ENCODE measurements at places on chromosomes 1 and 21.

DNA sequence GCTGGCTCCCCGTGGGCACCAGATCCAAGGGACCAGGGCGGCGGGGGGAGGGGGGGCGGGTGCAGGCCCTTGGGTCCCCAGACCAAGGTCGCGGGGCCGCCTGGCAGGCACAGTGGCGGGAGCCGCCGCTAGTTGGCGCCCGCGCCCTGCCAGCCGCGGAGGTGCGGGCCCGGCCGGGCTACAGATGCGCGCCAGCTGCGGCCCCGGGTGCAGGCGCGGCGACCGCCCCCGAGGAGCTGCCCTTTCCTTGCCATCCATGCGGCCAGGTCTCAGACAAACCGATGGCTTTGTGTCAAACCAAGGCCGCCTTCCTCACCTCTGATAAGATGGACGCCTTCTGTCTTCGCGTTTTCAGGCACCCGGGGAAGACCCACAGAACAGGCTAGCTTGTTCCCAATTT, 2.2 kb upstream of the RUNX3 start:
- DNase-seq: no peak

DNA sequence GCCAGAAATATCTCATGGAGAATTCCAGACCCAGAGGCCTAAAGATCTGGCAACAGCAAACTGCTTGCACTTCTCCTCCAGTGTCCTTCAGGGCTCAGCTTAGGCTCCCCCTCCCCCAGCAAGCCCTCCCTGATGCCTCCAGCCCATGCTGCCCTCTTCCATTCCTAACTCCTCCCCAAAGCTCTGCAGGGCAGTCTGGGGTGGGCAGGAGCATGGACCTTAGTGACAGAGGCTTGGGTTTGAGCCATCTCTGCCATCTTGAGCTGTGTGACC, 436.8 kb downstream of the PTPRU start:
- no peak for DNase-seq

DNA sequence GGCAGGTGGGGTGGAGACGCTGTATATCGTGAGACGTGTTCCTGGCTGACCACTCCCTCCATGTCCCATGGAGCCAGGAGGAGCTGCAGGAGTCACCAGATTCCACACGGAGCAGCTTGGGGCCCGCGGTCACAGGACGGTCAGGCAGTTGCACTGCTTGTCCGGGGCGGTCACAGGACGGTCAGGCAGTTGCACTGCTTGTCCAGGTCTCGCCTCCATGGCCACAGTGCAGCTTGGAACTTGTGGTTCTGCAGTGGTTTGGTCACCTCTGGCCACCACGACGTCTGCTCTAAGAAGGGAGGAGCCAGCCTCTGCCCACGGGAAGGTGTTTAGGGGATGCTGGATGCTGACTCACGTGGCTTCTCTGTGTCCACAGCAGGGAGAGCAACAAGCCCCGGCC, 33.0 kb downstream of the SLX9 start:
- DNase-seq: no peak

GRCh38 chr1:98490099-98490498, 171.4 kb upstream of the SNX7 start:
- no peak for DNase-seq

GRCh38 chr1:32967888-32968568, 3.4 kb upstream of the RNF19B start:
- no peak for DNase-seq

GRCh38 chr1:116951200-116951935, 41.7 kb downstream of the PTGFRN start:
- no peak for DNase-seq

DNA sequence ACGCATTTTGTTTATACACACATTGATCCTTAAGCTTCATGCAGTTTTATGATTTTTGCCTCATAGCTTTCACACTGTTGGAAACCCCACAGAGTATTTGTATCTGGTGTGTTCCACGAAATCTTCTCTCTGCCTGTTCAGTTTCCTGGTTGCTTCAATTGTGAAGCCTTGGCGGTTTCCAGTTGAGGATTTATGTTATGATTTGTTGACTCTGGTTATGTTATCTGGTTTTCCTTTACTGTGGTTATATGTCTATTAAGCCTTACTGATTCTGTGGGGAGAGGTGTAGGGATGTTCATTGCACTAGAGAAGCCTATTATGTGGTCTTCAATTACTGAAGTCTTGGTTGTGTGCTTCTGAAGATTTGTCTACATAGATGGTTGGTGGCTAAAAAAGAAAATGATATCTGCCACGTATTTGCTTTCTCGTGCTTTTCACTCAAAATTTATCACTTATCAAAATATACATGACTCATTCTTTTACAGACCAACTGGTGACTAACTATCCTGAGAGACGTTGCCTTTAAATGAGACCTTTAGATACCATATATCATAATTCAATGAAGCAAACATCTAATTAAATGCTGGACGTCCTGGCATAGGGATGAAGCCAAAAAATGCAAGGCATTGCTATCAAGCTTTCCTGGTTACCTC, 488.0 kb upstream of the B3GALT2 start:
- no peak for DNase-seq

- no peak for DNase-seq
Observed at GRCh38 chr1:192539297-192540092, 36.1 kb upstream of the RGS1 start.

- no peak for DNase-seq
Observed at GRCh38 chr1:20051218-20051829, 18.7 kb upstream of the PLA2G5 start.

GRCh38 chr1:59107516-59107915, 189.4 kb upstream of the FGGY start:
- DNase-seq: no peak

- DNase-seq: no peak
Observed at GRCh38 chr1:155320661-155321617, at the start of gene RUSC1. Gene RUSC1 (plus strand): TSS chr1:155320894. CDS start chr1:155321774, 880 bp downstream.

DNA sequence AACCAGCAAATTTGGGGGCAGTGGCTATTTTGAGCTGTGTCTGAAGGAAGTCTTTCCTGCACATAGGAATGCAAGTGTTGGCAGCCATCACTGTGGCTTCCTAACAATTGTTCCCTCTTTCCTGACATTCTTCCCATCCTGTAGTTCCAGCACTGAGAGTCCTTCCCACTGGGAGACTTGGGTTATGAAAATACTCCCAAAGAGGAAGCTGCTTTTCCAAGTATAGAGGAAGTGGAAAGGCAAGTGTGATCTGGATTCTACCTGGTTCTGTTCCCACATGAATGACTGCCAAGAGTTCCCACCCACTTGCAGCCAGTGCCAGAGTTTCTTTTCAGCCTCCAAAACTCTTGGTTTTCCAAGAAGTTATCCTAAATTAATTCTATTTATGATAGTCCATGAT, 98.5 kb upstream of the CD53 start:
- DNase-seq: no peak

GRCh38 chr1:164601399-164602100, 42.6 kb downstream of the PBX1 start:
- DNase-seq: no peak

DNA sequence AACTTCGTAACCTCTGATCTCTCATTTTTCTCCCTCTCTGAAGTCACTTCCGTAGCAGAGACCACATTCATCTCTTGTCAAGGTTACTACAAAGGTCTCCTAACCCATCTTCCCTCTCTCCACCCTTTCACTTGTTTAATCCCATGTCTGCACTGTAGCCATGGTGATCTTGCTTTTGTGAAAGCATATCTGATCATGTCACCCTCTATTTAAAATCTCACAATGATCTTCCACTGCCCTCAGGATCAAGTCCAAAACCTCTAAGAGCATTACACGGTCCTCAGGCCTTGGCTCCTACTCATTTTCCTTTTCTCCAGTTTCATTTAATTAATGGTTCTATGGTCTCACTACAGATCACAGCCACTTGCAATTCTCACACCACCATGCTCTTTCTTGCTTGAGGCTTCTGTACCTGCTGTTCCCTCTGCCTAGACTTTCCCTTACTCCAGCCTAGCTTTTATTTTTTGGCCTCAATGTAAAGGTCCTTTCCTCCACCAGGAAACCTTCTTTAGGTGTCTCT, 12.1 kb downstream of the ARHGEF11 start:
- no peak for DNase-seq

GRCh38 chr21:43207043-43207315, 38.2 kb downstream of the CRYAA start:
- DNase-seq: no peak

DNA sequence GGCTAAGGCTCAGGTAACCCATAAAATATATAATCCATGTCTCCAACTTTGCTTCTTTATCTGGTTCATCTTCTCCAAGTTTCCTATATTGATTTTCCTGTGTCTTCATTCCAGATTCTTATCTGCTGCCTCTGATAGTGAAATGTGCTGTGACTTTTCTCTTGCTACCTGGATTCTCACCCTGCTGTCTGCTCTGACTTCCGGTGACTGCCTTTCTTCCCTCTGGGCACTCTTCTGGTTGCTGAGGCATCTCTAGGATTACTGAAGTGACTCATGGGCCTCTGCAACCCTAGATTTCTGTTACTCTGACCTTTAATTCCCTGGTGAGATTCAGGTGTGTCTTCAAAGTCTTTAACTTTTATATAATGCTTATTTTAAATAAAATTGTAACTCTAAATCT, 46.9 kb downstream of the GIPC2 start:
- no peak for DNase-seq

DNA sequence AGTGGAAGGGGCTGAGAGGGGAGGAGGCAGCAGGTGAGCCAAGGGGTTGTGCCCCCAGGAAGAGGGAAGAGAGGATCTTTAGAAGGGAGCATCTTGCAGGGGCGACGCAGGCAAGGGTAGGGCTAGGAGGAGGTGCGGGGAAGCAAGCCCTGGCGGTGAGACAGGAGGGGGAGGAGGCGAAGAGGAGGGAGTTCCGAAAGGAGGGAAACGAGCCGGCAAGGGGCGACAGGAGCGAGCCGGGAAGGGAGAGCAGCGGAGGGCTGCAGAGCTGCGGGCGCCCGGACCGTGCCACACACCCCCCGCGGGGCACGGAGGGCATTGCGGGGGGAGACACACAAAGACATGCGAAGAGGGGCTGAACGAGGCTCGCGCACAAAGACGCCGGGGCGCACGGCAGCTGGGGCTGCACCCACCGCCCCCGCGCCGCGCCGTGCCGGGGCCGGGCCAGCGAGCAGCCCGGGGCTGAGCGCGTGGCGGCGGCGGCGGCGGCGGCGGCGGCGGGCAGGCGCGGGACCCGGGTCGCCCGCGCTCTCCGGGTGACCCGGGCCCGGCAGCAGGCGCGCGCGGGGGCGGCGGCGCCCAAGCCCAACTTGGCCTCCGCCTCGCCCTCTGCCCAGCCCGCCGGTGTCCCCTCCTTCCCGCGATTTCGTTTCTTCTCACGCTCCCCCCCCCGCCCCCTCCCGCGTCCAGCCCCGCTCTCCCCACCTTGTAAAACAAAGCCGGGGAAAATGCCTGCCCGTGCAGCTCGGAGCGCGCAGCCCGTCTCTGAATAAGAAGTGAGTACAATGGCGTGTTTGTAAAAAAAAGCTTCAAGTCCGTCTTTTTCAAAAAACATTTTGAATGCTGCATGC, at the start of gene KCNK2:
Gene KCNK2 (plus strand): TSS at position 206 of the 851 bp plus-strand sequence. CDS start 649 bp downstream, outside the sequence.
- no peak for DNase-seq

GRCh38 chr1:46547481-46548383, 3.7 kb downstream of the KNCN start:
- no peak for DNase-seq

DNA sequence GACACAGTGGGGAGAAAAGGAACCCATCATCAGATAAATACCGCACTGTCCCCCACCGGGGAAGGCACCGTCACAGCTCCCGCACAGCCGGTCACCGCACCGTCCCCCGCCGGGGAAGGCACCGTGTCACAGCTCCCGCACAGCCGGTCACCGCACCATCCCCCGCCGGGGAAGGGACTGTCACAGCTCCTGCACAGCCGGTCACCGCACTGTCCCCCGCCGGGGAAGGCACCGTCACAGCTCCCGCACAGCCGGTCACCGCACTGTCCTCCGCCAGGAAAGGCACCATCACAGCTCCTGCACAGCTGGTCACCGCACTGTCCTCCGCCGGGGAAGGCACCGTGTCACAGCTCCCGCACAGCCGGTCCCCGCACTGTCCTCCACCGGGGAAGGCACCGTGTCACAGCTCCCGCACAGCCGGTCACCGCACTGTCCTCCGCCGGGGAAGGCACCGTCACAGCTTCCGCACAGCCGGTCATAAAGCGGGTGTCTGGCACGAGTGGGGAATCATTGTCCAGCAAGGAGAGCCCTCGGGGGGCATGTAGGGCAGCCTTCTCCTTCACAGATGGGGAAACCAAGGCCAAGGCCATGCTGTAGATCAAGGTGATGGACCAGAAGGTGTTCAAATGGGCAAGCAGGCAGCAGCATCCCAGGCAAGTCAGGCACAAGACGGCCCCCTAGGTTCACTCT, 280.1 kb downstream of the NPHP4 start:
- DNase-seq: no peak

- no peak for DNase-seq
Observed at GRCh38 chr1:6235296-6235677, 477 bp downstream of the ICMT start.

- DNase-seq: no peak
Observed at GRCh38 chr1:78892260-78892840, 114.2 kb downstream of the ADGRL4 start.

DNA sequence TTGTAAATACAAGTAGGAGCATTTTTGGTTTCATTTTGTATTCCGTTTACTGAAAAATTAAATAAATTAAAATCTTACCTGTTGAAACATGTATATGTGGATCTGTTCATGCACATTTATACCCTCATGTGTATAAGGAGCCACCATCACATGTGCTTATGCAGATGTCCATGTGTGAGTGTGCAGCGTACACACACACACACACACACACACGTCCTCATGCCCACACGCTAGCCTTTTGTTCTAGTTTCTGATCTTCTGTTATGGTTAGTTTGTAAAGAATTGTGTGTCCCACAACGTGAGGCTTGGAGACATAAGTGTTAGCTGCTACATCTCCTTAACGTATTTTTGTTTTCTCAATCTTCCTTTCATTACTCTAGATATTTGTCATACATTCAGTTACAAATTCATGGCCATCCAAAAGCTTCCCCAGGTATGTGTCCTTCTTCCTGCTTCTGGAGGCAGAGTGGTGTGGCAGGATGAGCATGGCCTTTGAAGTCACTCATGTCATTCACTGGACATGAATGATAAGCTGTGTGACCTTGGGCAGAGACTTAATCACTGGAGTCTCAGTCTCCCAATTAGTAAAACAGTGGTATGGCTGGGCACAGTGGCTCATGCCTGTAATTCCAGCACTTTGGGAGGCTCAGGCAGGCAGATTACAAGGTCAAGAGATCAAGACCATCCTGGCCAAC, 54.6 kb downstream of the TENT5C start:
- DNase-seq: no peak

Data from NCI-H524 treated with DMSO at 0.1 percent for 48 hours (cell line).